SJSA1 (cell line): ENCODE measurements at places on chromosomes 3 and 15. TPM values are rescaled to one million over a fixed set of nuclear protein-coding genes. Genes with fewer than 3 reads are reported as not detected.

DNA sequence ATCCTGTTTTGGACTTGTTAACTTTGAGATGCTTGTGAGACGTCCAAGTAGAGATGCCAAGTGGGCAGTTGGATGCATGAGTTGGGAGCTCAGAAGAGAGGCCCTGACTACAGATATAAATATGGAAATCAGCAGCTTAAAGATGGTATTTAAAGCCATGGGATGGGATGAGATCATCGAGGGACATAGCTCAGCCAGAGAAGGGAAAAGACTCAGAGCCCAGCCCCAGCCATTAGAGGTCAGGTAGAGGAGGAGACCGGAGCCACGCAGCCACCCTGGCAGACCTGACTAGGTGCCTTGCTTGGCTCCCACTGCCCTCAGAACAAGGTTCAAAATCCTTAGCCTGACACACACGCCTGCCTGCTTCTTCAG is 31.1 kb downstream of the ATP2B2 start:
- H3K4me3 ChIP-seq: no peak overlapping the region
- no peak for DNase-seq
- no peaks in the 10 kb centered on the region for H3K36me3 ChIP-seq
- no peak overlapping the region for H3K27ac ChIP-seq
- H3K27me3 ChIP-seq: peaks cover 20% of the 10 kb centered on the region
- H3K4me1 ChIP-seq: no peaks in the 10 kb centered on the region

ACSBG1 gene
- total RNA-seq: not detected in 2 replicates

BNC1 gene
- 10.5 and 12.1 TPM in 2 replicates for total RNA-seq

RHCG gene
- not detected in 2 replicates for total RNA-seq

DNA sequence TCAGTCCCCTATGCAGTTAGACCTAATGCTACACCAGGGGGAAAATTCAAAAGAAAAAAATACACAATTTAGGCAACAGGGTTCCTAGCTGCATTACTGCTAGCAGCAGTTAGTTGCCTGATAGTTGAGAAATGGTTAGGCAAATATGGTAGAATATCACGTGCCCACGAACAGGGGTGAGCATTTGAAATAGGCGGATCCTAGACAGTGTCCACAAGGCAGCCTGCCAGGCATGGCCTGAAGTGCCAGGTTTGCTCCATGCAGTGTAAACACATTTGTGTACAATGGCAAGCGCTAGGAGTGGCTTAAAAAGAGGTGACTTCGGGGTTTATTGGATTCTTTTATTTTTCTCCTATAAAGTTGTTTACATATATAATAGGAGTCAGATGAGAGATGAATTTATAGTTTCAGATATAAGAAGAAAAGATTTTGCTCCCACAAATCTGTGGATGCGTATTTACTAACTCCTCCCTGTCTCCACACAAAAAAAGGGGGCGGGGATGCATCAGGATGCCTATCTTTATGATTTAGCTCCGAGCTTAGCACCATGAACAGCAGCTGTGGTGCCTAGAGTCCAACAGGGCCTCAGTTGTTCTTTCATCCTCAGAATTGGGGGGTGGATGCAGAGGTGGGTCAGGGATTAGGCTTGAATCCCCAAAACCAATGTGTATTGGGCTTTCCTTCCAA is 3.9 kb upstream of the TGM4 start:
- DNase-seq: no peak
- no peak overlapping the region for H3K4me3 ChIP-seq
- no peaks in the 10 kb centered on the region for H3K4me1 ChIP-seq
- H3K36me3 ChIP-seq: no peaks in the 10 kb centered on the region
- H3K27me3 ChIP-seq: no peaks in the 10 kb centered on the region

DNA sequence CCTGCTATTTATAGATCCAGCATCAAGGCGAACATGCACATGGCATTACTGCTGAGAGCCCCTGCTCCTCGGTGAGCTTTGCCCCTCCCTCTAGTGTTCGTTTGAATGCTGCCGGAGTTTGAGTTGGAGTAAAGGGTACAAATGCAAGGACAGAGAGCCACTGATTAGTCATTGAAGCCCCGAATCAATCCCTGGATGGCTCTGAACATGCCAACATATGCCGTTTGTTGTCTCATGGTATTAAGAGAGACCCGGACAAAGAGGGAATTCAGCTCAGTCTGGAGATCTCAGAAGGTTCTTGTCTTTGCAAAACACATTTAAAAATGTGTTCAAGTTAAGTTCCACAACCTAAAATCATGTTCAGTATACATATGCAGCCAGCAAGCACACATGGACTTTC is 789.2 kb upstream of the NR2F2 start:
- no peaks in the 10 kb centered on the region for H3K27me3 ChIP-seq
- no peak overlapping the region for H3K4me3 ChIP-seq
- H3K27ac ChIP-seq: no peak overlapping the region
- no peak for DNase-seq
- H3K4me1 ChIP-seq: no peaks in the 10 kb centered on the region

- H3K36me3 ChIP-seq: peaks cover 89% of the 10 kb centered on the region
- no peaks in the 10 kb centered on the region for H3K27me3 ChIP-seq
- H3K4me3 ChIP-seq: no peak overlapping the region
- DNase-seq: no peak
- H3K4me1 ChIP-seq: no peaks in the 10 kb centered on the region
- no peak overlapping the region for H3K27ac ChIP-seq
Measured at GRCh38 chr15:43406189-43406588, 35.3 kb downstream of the TUBGCP4 start.

DNA sequence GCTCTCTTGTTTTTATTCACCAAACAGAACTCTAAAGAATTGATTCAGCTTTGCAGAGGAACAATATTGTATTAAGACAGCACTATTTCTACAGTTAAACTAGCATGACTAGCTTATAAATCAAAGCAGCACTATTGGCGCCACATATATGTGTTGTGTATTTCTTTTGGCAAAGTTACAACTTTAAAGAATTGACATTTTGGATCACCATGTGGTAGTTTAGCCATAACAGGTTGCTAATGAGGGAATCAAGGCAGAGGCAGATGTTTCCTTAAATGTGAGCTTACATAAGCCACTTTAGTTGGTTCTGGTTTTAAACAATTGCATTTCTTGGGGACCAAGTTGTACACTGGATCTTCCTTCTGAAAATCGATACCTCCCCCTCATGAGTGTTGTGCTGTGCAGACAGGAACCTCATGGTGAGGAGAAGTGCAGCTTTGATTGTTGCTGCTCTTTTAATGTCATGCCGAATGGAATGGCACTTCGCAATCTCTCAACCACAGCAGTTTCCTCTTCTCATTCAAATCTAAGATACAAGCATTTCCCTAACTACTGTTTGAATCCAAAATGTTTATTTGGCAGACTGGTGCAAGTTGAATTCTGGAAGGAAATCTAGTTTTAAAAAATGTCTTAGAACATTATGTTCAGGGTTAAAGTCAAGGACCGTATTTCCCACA is 151.2 kb downstream of the MYRIP start:
- no peak for DNase-seq
- H3K27me3 ChIP-seq: no peaks in the 10 kb centered on the region
- no peak overlapping the region for H3K27ac ChIP-seq
- no peaks in the 10 kb centered on the region for H3K36me3 ChIP-seq
- no peaks in the 10 kb centered on the region for H3K4me1 ChIP-seq

ITIH3 gene
- total RNA-seq: 4.0 and 8.9 TPM in 2 replicates

SOX2 gene
- total RNA-seq: 25.6 and 26.8 TPM in 2 replicates

DNA sequence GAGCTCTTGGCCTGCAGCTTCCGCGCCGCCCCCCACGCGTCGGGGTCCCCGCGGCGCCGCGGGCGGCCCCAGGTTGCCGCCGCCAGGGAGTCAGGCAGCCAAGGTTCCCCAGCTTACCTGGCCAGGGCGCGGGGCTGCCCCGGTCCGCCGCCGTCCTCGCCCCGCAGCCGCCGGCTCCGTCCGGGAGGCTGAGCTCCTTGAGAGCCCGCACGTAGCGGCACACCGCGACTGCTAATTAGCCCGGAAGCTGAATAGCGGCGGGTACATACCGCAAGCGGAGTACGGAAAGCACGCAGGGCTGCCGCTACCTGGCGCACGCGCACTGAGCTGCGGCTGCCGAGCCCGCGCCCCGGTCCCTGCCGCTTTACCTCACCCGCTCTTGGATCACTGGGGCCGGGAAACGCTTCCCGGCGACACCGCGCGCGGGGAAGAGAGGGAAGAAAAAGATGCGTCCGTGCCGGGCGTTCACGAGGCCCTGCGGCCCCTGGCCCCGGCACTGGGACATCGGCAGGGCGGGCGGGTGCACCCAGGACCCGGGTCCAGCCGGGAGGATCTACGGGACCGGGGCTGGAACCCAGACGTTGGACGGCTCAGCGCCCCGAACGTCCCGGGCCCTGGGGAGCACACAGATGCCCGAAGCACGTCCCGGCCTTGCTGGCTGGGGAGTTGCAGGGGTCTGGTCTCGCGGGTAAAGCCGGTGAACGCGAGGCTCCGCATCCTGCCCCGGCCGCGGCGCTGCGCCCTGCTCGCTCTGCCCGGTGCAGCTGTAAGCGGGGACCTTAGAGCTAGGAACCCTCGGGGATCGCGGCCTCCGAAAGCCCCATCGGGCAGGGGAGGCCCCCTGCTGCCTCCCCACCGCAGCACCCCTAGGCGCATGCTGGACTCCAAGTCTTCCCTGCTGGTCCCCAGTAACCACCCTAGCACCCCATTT is at the start of gene GOLGA8B:
TSS of gene GOLGA8B (minus strand) at position 253 of the 931 bp plus-strand sequence. CDS start 47,739 bp downstream, outside the sequence.
- H3K36me3 ChIP-seq: no peaks in the 10 kb centered on the region
- DNase-seq: peak; percentile 61
- no peaks in the 10 kb centered on the region for H3K27me3 ChIP-seq

DNA sequence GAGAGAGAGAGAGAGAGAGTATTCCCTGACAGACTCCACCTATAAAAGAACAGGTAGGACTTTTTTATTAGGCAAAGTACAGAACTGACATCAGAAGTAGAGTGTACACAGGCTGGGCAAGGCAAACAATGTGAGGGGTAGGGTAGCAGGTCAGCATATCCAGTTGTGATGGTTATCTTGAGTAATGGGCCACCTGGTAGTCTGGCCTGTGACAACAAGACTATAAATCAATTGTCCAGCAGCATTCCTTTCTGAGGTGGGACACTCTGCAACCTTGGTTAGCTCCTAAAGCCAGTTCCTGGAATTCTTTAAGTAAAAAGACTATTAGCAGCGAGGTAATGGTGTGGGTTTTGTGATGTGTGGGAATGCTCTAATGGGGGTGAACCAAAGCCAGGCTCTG is 14.9 kb upstream of the TMCC1 start:
- no peak overlapping the region for H3K27ac ChIP-seq
- no peaks in the 10 kb centered on the region for H3K4me1 ChIP-seq
- DNase-seq: no peak
- H3K27me3 ChIP-seq: no peaks in the 10 kb centered on the region
- no peak overlapping the region for H3K4me3 ChIP-seq

ZIC1 gene
- 7.1 and 10.9 TPM in 2 replicates for total RNA-seq

DNA sequence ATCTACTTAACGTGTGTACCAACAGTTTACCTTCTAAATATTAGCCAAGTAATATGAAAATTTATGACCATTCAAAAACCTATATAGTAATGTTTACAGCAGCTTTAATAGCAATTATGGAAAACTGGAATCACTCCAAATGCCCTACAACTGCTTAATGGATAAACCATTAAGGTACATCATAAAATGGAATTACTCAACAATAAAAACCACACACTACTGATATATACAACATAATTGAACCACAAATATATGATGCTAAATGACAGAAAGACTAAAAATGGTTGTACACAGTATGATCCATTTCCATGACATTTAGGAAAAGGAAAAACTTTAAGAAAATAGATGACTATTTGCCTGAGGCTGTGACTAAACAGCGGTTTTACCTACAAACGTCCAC is 467.1 kb upstream of the EPHA6 start:
- no peaks in the 10 kb centered on the region for H3K27me3 ChIP-seq
- no peaks in the 10 kb centered on the region for H3K4me1 ChIP-seq
- no peak overlapping the region for H3K27ac ChIP-seq
- H3K4me3 ChIP-seq: no peak overlapping the region
